MCF 10A (cell line): ENCODE measurements at places on chromosomes 7 and 10. TPM values are rescaled to one million over a fixed set of nuclear protein-coding genes. Genes with fewer than 3 reads are reported as not detected.

ASB4 gene
- not detected in 2 replicates for total RNA-seq

ATG9B gene
- 0.12 and 0.29 TPM in 2 replicates for total RNA-seq

GPRIN2 gene
- not detected in 2 replicates for total RNA-seq

NUTM2E gene
- 0.12 and 0.37 TPM in 2 replicates for total RNA-seq

UTF1 gene
- not detected in 2 replicates for total RNA-seq

NEURL1 gene
- 0.20 TPM in 1 of 2 replicates, not detected in the other for total RNA-seq

NODAL gene
- not detected in 2 replicates for total RNA-seq

ADAM8 gene
- 20.2 and 23.2 TPM in 2 replicates for total RNA-seq

CLRN3 gene
- total RNA-seq, result not detected in 2 replicates

UCMA gene
- not detected in 2 replicates for total RNA-seq

ZNF679 gene
- total RNA-seq, result not detected in 2 replicates

NPC1L1 gene
- total RNA-seq, result 0.07 TPM in 1 of 2 replicates, not detected in the other

PRRT4 gene
- total RNA-seq, result not detected in 2 replicates

SPRN gene
- total RNA-seq, result not detected in 2 replicates

PTF1A gene
- total RNA-seq, result not detected in 2 replicates

AKR1C4 gene
- total RNA-seq, result not detected in 2 replicates

KLF14 gene
- total RNA-seq, result not detected in 2 replicates

PLAC9 gene
- 0.93 and 1.0 TPM in 2 replicates for total RNA-seq

TRIM50 gene
- not detected in 2 replicates for total RNA-seq

ADAMTS14 gene
- 0.25 TPM in 1 of 2 replicates, not detected in the other for total RNA-seq

TDRD1 gene
- not detected in 2 replicates for total RNA-seq

CCDC146 gene
- total RNA-seq, result 2.7 and 3.9 TPM in 2 replicates

ACSM6 gene
- total RNA-seq, result not detected in 2 replicates

SPDYE6 gene
- not detected in 2 replicates for total RNA-seq

IFIT3 gene
- 1.4 and 3.6 TPM in 2 replicates for total RNA-seq

ZKSCAN5 gene
- total RNA-seq, result 13.6 and 16.2 TPM in 2 replicates

SPDYE2B gene
- total RNA-seq, result not detected in 2 replicates

STOX1 gene
- 0.16 TPM in 1 of 2 replicates, not detected in the other for total RNA-seq

HOXA11 gene
- 0.29 and 0.84 TPM in 2 replicates for total RNA-seq

HOXA1 gene
- 5.6 and 7.1 TPM in 2 replicates for total RNA-seq

ADRB1 gene
- total RNA-seq, result 0.28 and 0.56 TPM in 2 replicates

CPVL gene
- 29.2 and 49.0 TPM in 2 replicates for total RNA-seq

HTR5A gene
- total RNA-seq, result not detected in 2 replicates

RNF133 gene
- total RNA-seq, result 0.49 and 0.70 TPM in 2 replicates

MAD1L1 gene
- total RNA-seq, result 25.2 and 32.0 TPM in 2 replicates

SPDYE1 gene
- total RNA-seq, result not detected in 2 replicates

IL6 gene
- 13.8 and 22.0 TPM in 2 replicates for total RNA-seq

CHAT gene
- total RNA-seq, result not detected in 2 replicates

TIMM23B gene
- 31.3 and 34.4 TPM in 2 replicates for total RNA-seq

FAM171A1 gene
- total RNA-seq, result 9.3 and 15.9 TPM in 2 replicates

CFTR gene
- not detected in 2 replicates for total RNA-seq

RET gene
- total RNA-seq, result not detected in 2 replicates
